ENCODE measurements at places on chromosomes 12 and 14.

- peak; percentile 32 for DNase-seq
These were observed 218.1 kb downstream of the MON2 start for GRCh38 chr12:62684570-62685295.

- DNase-seq = peak; percentile 12
These were observed 103.6 kb downstream of the SSPN start for GRCh38 chr12:26298785-26299621.

DNA sequence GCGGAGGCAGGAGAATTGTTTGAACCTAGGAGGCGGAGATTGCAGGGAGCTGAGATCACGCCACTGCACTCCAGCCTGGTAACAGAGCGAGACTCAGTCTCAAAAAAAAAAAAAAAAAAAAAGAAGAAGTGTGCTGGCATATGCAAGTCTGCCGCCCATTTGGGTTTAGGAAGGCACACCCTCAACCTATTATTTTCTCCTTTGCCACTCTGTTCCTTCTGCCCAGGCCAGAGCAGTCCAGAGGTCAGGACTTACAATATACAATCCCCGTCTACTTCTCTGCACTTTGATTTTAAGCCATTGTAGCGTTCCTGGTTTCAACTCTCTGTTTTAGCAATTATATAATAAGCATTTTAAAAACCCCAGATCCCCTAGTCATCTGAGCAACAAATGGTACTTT, 39.8 kb downstream of the CATSPERB start:
- DNase-seq = no peak

GRCh38 chr12:66688846-66689439, 10.1 kb upstream of the GRIP1 start:
- peak; percentile 23 for DNase-seq

DNA sequence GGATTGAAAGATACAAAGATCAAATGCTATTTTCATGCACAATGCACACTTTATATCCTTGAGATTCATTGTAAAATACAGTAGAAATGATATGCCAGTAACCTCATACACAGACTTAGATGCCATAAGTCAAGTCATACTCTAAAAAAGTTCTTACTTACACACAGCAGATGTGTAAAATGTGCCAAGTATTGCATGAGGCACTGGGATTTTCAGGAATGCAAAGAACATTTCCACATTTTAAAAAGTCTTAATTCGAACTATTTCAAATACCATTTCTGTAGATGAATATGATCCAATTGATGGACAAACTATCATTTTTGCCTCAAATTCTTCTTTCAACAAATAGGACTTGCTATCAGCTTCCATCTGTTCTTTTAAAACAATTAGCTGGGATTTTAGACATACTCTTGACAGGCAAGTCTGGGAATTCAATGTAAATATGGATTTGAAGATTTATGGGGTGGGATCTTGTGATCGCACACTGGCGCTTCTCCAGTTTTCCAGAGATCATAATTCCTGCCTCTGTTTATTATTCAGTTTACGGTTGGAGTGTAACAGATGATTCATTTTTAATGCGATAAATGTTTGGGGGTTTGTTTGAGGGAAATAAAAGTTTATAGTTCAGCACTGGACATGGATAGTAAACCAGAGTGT, 183.8 kb downstream of the PAX9 start:
- DNase-seq = no peak
